ENCODE measurements at places on chromosomes 4 and X.

GRCh38 chrX:104098919-104099318 lies 13.4 kb upstream of the ZCCHC18 start:
- DNase-seq, result no peak

- no peak for DNase-seq
Observed at GRCh38 chr4:34221986-34222385, 2022.3 kb downstream of the ARAP2 start.

DNA sequence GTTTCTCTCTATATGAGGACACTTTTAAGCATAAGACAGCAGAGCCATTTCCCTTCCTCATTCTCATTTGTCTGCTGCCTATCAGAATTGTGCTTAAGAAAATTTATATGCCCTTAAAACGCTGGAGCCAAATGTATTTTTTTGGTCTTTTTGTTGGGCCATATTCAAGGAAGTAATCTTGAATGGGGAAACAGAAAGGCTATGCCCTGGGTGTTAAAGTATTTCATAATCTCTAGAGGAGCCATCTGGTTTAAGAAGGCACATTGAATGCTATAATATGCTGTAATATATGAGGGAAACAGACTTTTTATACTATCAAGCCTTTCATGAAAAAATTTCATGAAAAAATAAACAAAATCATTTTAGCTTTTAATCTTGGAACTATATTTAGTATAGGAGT lies 4.3 kb downstream of the DMD start:
- DNase-seq, result no peak

- no peak for DNase-seq
Observed at GRCh38 chr4:137422666-137423065, 109.6 kb downstream of the PCDH18 start.

DNA sequence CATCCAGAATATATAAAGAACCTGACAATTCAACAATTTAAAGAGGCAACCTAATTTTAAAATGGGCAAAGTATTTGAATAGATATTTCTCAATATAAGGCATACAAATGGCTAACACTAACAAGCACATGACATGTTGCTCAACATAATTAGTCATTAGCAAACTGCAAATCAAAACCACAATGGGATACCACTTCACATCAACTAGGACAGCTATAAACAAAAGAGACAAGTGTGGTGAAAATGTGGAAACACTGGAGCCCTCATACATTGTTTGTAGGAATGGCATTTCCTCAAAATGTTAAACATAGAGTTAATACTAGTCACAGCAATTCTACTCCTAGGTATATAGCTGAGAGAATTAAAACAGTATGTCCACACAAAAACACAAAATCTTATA lies 96.7 kb downstream of the CORIN start:
- DNase-seq, result no peak

Data from esophagus squamous epithelium (tissue), 5 donors.